ENCODE measurements at places on chromosomes 2 and 18. TPM values are rescaled to one million over a fixed set of nuclear protein-coding genes. Genes with fewer than 3 reads are reported as not detected.

The SERPINB4 gene
- not detected for total RNA-seq

The CTAGE1 gene
- not detected for total RNA-seq

The DNPEP gene
- 36.9 TPM for total RNA-seq

The ASAP2 gene
- total RNA-seq = 34.8 TPM

All from urinary bladder (tissue), 4 donors.